ENCODE measurements at places on chromosomes 3 and 15.

GRCh38 chr3:141368062-141368924, at the start of gene ZBTB38:
Gene ZBTB38, plus strand, starts transcription at chr3:141368504. Its CDS starts 73,885 bp downstream, at chr3:141442389.
- DNase-seq = no peak

GRCh38 chr3:197381371-197381770, 83.0 kb upstream of the DLG1 start:
- DNase-seq = no peak

DNA sequence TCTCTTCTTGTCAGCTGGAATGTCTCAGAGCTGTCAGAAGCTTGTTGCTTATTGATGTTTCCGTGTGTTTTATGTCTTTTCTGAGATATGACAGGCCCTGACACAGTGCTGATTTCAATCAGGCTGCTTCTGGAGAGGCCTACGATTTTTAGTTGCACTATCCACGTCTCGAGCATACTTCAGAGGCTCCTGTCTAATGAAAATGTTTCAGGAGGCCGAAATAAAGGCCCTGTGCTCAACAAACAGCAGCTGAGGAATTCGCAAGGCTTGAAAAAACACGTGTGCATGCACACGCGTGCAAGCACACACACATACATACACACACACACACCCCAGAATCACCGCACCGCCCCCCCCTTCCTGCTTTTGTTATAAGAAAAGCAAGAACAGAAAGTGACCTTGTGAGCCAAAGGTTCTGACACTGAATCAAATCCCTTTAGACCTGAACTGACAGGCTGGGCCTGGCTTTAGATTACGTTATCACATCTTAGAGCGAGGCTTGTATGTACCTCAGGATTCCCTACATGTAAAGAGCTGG, 296.6 kb downstream of the NR2F2 start:
- DNase-seq = no peak

DNA sequence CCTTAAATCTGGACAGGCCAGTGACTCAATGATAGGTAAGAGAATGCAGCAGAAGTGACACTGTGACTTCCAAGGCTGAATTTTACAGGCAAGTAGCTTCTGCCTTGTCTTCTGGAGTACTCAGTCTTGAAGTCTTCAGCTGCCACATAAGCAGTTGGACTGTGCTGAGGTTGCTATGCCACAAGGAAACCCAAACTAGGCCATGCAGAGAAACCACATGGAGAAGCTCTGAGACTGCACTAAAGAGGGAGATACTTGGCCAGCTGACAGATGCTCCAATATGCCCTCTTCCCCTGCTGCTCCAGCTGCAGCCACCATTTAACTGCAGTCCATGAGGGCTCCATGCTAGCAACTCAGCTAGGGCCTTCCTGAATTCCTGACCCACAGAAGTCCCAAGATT, 119.4 kb upstream of the GADL1 start:
- no peak for DNase-seq

DNA sequence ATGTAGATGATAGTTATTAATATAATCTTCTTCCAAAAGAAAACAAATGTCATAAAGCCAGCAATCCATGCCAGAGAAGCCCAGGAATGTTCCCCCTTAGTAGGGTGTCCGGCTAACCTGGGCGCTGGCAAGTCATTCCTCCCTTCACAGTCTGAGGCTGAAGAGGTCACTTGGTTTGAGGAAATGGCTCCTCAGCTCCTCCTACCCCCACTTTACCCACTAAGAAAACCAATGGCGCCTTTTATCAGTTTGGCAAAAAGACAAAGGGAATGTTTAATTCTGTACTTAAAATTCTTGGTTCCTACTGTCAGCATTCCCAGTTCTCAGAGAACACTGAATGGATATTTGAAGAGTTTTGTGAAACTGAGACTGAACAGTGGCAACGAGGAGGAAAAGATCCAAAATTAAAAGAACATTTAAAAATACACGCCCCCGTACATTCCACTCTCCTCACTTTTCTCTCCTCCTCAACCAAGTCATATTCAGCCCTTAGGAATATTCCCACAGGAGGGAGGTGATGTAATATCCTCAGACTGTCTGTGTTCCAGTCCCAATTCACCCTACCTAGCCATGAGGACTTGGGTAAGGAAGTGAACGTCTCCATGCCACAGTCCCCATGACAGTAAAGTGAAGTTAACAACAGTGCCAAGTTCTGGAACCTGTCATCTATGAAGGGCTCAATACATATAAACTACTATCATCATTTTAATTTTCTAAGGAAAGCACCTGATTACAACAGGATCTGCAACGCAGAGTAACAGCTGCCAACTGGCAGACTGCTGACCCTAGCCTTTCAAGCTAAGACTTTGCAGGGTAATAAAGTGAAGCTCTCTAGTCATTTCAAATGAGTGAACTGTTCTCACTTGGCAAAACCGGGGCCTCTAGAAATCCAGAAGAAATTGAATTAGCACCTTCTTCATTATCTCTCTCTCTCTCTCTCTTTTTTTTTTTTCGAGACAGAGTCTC, 234.5 kb upstream of the ICE2 start:
- DNase-seq = no peak

DNA sequence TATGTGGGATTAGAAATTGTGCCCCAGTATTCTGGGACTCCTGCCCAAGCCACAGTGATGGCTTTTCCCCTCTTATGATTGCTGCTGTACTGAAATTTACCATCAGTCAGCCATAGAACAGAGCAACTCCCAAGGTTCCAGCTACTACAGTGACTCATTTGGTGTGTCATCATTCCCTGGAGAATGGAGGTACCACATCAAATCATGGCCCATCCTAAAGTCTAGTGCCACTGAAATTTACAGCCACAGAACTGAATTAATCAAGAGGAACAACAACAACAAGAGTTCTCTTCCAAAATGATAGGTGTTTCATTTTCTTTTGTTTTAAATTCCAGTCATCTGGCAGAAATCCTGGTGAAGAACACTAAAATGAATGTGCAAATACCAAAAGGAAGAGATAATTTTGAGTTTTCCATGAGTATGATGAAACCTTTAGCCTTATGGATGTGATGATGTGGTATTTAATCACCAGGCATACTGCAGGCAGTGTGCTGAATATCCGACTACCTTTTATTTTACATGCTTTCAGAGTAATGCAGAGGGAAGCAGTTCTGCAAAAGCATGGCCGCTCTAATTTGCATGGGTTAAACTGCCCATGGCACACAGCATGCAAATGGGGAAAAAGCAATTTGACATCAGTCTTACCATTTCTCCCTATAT, 75.6 kb upstream of the SLC2A2 start:
- no peak for DNase-seq

- no peak for DNase-seq
Observed at GRCh38 chr15:34514251-34514670, 69.2 kb downstream of the GOLGA8B start.

DNA sequence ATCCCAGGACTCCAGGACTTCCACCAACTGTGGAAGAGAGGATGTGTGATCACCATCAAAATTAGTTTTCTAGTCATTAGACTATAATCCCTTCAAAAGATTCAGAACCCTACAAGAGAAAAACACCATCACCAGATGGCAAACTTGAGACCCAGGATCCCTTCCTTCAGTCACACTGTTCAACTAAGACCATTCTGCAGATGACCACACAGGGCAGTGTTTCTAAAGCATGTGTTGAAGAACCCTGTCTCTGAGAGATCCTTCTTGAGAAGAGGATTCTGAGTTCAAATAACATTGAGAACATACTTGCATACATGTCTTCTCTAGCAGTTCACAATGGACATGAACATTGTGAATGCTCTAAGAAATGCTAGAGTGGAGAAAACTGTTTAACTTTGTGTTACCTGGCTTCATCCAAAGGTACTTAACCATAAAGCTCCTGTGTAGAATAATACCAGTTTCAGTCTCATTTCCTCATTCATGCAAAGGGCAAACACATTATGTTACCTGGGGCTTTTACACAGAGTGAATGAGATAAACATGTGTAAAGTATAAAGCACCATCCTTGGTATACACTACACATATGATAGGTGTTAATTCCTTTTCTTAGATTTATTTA, 2.4 kb upstream of the ADGRG7 start:
- no peak for DNase-seq

DNA sequence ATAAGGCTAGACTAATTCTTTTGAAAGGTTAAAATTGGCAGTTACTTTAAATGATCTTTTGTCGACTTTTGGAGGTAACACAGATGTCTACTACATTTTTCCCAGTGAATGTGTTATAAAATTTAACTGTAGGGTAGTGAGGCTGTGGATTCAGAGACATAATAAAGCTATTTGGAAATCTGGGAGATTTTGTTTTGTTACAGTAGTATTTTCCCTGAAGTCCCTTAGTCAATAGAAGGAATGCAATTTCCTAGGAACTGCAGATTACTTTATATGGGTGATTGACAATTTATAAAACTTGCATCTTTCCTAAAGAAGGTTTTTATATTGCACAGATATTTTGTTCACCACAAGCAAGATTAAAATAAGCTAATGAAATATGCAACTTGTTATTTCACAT, 96.9 kb downstream of the ALCAM start:
- DNase-seq = no peak

DNA sequence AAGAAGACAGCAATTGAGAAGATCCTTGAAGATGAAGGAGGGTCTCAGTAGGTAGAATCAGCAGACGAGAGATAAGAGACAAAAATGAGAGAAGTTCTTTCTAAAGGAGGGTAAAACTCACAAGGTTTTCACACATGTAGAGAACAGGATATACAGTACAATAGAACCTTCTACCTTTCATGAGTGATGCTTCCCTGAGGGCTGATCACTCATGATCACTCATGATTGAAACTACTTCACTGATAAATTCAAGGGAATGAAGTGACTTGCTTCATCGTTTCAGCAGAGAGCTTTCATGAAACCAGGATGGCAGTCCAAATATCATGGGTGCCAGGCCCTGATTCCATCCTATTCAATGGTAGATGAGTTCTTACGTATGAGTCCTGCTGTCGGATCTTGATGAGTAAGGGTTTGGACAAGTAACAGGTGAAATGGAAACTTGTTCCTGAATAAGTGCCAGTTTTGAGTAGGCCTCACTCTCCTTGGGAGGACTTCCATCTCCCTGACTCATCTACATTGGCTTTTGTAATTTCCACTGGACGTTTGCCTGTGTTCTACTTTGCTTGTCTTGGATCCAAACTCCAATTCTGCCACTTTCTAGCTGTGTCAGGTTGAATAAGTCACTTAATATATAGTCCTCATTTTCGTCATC, 9.6 kb upstream of the CLDN16 start:
- no peak for DNase-seq

- DNase-seq = no peak
Observed at GRCh38 chr3:149820183-149820582, 7.2 kb downstream of the RNF13 start.

DNA sequence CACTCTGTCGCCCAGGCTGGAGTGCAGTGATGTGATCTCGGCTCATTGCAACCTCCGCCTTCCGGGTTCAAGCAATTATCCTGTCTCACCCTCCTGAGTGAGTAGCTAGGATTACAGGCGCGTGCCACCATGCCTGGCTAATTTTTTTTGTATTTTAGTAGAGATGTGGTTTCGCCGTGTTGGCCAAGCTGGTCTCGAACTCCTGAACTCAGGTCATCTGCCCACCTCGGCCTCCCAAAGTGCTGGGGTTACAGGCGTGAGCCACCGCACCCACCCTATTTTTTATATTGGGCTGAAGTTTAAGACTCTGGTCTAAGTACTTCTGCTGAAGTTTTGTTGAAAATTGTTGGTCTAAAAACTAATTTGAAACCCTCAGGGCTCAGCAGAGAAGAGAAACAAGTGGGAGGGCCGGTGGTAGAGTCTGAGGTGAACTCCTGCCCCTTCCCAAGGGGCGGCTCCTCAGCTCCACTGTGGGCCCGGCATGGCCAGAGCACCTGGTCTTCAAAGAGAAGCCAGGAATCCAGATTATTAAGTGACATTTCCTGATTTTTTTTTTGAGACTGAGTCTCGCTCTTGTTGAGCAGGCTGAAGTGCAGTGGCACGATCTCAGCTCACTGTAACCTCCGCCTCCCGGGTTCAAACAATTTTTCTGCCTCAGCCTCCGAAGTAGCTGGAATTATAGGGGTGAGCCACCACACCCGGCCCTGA, 4.0 kb downstream of the HDAC11 start:
- no peak for DNase-seq

GRCh38 chr15:65286069-65286703, 497 bp downstream of the PARP16 start:
- DNase-seq = no peak

DNA sequence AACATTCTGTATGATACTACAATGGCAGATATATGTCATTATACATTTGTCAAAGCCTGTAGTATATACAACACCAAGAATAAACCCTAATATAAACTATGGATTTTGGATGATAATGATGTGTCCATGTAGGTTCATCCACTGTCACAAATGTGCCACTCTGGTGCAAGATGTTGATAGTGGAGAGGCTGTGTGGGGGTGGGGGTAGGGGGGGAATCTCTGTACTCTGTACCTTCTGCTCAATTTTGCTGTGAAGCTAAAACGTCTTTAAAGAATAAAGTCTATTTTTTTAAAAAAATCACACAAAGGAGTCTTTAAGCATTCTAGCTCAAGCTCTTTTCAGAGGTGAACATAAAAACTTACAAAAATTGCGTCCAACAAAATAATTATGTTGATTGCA, 88.2 kb upstream of the ABI3BP start:
- no peak for DNase-seq

DNA sequence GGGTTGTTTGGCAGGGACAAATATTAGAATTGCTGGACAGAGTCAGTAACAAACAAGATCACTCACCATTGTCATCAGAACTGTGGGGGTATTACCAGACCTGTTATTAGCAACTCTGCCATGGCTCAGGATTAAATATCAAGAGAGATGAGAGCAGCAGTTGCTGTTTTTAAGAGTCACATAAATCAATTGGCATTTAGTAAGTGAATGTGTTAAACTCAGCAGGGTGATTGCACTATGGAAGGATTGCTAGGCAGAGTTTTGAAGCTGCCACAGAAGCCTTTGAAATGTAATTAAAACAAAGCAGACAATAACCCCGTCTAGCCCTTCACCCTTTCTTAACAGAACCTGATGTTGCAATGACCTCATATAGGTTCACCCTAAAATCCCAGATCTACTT, 238.8 kb downstream of the GAP43 start:
- no peak for DNase-seq

- no peak for DNase-seq
Observed at GRCh38 chr15:40743485-40743901, 11.6 kb downstream of the RMDN3 start.

DNA sequence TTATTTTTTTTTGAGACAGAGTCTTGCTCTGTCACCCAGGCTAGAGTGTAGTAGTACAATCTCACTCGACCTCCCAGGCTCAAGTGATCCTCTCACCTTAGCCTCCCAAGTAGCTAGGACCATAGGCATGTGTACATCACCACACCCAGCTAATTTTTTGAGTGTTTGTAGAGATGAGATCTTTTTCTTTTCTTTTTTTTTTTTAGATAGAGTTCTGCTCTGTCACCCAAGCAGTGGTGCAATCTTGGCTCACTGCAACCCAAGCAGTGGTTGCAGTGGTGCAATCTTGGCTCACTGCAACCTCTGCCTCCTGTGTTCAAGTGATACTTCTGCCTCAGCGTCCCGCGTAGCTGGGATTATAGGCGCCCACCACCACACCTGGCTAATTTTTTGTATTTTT, 5.2 kb downstream of the CEP97 start:
- no peak for DNase-seq

GRCh38 chr3:7144697-7145308, 283.9 kb downstream of the GRM7 start:
- DNase-seq = no peak

GRCh38 chr15:59407946-59408345, 30.0 kb upstream of the FAM81A start:
- no peak for DNase-seq
